Kidney (tissue), 22 donors: ENCODE measurements at places on chromosomes 3 and 15. TPM values are rescaled to one million over a fixed set of nuclear protein-coding genes. Genes with fewer than 3 reads are reported as not detected.

Gene PLA2G4D
- total RNA-seq = not detected

Gene DLL4
- 9.4 TPM for total RNA-seq

Gene TIPIN
- 7.5 TPM for total RNA-seq

Gene CPN2
- total RNA-seq = 0.72 TPM

Gene TM4SF1
- 173 TPM for total RNA-seq

DNA sequence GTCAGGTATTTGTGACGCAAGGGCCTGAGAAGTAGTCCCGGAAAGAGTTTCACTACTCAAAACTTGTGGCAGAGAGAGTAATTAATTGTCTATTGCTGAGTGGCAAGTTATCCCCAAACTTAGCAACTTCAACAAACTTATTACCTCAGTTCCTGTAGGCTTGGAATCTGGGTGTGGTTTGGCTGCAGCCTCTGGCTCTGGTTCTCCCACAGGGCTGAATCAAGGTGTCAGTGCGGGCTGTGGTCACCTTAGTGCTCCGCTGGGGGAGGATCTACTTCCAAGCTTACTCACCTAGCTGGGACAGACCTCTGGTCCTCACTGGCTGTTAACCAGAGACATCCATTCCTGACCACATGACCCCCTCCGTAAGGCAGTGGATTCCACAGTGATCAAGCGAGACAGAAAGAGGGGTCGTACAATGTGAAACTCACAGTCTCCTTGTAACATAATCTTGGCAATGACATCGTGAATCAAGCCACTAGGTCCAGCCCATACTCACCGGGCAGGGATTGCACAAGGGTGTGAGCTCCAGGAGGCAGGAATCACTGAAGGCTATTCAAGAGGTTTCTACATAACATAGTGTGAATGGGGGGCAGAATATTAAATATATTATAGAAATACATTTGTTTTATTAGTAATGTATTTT lies 138.3 kb downstream of the RYR3 start:
- peak; percentile 35 for DNase-seq
- H3K27me3 ChIP-seq = no peaks in the 10 kb centered on the region
- H3K36me3 ChIP-seq = no peaks in the 10 kb centered on the region
- no peak overlapping the region for H3K27ac ChIP-seq
- no peak overlapping the region for H3K4me3 ChIP-seq

DNA sequence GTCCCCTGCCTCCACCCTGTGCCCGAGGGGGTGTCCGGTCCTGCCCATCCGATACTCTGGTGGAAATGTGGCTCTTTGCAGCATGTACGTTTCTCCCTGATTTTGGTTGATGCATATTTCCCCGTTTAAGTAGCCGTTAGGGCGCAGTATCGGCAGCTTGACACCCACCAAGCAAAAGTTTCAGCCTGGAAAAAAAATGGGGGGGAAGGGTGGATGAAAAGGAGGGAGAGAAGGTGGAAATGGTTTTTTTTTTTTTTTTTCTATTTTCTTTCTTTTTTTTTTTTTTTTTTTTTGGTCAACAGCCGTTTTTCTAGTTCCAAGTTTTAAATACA lies 1.3 kb downstream of the RAP2B start:
- no peaks in the 10 kb centered on the region for H3K36me3 ChIP-seq
- H3K27ac ChIP-seq = peak overlapping the region; percentile 71
- DNase-seq = no peak
- peak overlapping the region; percentile 85 for H3K4me3 ChIP-seq

GRCh38 chr3:13142552-13143380 lies 69.5 kb upstream of the IQSEC1 start:
- H3K36me3 ChIP-seq = no peaks in the 10 kb centered on the region
- no peak overlapping the region for H3K27ac ChIP-seq
- H3K27me3 ChIP-seq = no peaks in the 10 kb centered on the region
- no peak for DNase-seq
- no peaks in the 10 kb centered on the region for H3K4me1 ChIP-seq
- no peak overlapping the region for H3K4me3 ChIP-seq

DNA sequence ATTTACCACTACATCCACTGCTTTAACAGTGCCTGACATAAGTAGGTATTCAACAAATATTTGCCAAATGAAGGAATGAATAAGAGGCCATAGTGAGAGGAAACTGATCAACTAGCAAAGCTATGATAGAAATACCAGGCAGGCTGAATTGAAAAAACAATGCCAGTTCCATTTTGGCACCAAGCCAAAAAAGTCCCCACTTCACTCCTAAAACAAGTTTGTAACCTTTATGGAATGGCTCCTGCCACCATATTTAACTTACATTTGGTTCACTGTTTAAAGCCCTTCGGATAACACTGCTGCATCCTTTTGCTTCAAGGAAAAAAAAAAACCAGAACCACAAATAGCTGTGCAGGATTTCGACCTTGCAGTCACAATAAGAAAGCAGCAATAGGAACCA lies 166.1 kb downstream of the FRMD5 start:
- no peaks in the 10 kb centered on the region for H3K4me1 ChIP-seq
- no peaks in the 10 kb centered on the region for H3K36me3 ChIP-seq
- no peak overlapping the region for H3K4me3 ChIP-seq
- no peaks in the 10 kb centered on the region for H3K27me3 ChIP-seq

DNA sequence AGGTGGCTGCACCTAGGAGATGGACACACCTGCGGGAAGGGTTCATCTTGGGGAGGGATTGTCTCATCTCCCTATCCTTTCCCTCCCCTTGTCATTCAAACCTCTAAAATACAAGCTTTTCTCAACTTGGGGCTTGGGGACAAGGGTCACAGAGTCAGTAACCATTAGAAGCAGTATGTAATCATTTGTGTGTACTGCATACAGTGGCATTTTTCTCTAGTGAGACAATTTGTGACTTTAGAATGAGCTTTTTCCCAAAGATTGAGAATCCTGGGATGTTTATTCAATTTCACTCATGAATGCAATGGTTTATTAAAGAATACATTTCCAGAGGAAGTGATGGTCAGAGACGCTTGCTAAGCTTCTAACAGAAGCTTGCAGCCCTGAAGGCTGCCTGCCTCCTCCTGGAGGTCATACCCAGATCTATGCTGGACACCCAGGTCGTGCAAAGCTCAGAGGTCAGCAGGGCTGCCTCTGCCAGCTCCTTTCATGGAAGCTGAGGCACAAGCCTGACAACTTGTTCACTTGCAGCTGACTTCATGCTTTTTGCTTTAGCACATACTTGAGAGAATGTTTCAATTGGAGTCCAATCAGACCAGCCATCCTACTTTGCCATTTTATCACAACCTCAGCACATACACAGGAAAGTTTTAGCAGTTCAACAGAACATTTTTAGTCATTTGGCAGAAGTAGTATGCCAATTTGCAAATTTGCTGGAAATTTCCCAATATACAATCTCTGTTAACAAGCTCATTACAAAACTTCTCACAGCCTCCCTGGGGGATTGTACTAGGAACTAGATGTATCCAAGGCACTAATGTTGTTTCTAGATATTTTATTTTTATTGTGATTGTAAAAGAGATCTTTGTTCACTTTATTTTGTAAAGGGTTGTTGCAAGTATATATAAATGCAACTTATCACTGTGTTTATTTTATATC lies 25.6 kb upstream of the ALDH1L1 start:
- no peak overlapping the region for H3K27ac ChIP-seq
- no peak overlapping the region for H3K4me3 ChIP-seq
- H3K4me1 ChIP-seq = no peaks in the 10 kb centered on the region
- no peak for DNase-seq

DNA sequence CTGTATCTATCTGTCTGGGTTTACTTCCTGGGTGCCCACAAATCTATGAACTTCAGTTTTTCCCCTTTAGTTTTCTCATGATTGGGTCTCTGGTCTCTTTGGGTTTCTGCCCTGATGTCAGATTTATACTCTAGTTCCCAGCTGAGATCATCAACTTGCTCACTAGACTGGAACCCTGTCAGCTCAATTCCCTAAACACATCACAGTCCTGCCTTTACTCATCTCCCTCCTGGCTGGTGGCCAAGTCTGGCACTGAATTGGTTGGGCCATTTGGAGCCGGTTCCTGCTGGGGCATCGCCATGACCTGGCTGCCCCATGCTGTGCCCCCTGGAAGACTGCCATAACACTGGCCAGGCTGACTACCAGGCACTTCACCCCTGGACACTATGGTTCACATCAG lies 345.3 kb downstream of the CHST2 start:
- no peaks in the 10 kb centered on the region for H3K27me3 ChIP-seq
- no peaks in the 10 kb centered on the region for H3K36me3 ChIP-seq
- H3K4me3 ChIP-seq = no peak overlapping the region
- no peak overlapping the region for H3K27ac ChIP-seq
- H3K4me1 ChIP-seq = no peaks in the 10 kb centered on the region
- DNase-seq = peak; percentile 30

DNA sequence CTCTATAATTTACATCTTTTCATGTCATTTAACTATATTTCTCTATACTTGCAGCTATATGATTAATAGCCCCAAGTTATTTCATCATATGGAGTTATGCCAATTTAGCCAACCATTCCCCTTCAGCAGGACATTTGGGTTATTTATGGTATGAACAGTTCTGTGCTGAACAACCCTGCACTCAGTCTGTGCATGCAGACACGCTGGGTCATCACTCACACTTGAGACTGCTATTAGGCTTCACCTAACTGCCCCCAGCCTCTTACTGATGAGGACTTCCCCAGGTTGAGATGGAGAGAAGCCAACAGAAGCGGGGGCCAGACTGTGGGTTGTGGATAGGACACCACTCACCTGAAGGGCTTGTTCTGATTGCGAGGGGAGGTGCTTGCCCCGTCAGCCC lies 7.3 kb downstream of the TADA3 start:
- peaks cover 12% of the 10 kb centered on the region for H3K36me3 ChIP-seq
- no peaks in the 10 kb centered on the region for H3K27me3 ChIP-seq
- peaks cover 13% of the 10 kb centered on the region for H3K4me1 ChIP-seq
- DNase-seq = no peak
- no peak overlapping the region for H3K4me3 ChIP-seq
- H3K27ac ChIP-seq = no peak overlapping the region

DNA sequence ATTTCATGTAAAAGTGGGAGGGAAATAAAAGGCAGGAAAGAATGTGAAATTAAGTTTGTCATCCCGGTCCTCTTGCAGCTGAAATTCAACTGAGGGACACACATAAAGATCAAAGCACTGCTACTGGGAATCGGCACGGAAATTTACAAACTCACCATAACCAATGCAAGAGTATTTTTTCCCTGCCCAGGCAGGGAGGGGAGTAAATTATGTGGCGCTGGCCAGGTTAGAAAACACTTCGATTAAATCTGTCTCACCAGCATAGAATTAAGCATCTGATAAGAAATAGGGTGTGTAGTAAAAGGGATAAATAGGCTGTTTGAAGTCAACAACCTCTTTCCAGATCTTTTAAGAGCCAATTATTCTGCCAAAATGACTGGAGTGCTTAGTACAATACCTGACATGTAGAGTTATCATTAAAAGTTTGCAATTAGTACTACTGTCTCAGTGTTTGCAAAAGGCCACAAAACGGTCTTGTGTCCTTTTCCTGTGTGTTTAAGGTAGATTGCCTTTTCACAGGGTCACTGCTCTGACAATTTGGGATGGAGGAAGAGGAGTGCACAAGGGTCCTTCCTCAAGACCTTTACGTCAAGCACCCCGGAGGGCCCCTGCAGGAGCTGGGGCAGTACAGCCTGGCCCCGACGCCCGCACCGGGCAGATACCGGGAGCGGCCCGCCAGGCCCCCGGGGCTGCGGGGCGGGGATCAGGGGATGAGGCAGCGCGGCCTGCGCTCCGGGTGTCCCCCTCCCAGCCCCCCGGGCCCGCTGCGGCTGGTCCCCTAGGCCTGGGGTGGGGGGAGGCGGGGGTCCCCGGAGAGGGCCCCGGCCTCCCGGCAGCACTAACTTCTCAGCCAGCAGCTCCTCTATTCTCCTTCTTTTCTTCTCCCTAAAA lies 651 bp downstream of the UBA3 start:
- peak; percentile 32 for DNase-seq
- H3K27ac ChIP-seq = peak overlapping the region; percentile 2
- H3K4me1 ChIP-seq = no peaks in the 10 kb centered on the region
- no peaks in the 10 kb centered on the region for H3K27me3 ChIP-seq

DNA sequence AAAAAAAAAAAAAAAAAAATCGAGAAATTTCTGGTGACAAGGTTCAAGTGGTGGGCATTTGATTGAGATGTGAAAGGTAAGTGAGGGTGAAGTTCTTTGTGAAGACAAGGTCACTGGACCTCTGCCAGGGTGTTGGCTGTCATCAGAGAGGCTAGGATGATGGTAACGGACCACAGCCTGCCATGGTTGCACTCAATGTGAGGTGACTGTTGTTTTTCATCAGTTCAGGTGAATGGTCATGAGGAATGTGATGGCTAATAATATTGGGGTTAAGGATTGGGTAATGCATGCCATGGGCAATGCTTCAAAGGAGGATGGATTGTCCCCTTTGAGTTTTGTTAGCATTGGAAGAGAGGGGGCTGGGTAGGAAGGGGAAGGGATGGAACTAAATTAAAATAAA lies 4.3 kb upstream of the ALPK3 start:
- no peak overlapping the region for H3K27ac ChIP-seq
- no peaks in the 10 kb centered on the region for H3K27me3 ChIP-seq
- peaks cover 7% of the 10 kb centered on the region for H3K4me1 ChIP-seq
- H3K4me3 ChIP-seq = no peak overlapping the region
- DNase-seq = no peak

GRCh38 chr3:177936721-177937120 lies 599.5 kb upstream of the KCNMB2 start:
- no peaks in the 10 kb centered on the region for H3K36me3 ChIP-seq
- H3K27ac ChIP-seq = no peak overlapping the region
- no peaks in the 10 kb centered on the region for H3K4me1 ChIP-seq
- no peak for DNase-seq
- H3K4me3 ChIP-seq = no peak overlapping the region

DNA sequence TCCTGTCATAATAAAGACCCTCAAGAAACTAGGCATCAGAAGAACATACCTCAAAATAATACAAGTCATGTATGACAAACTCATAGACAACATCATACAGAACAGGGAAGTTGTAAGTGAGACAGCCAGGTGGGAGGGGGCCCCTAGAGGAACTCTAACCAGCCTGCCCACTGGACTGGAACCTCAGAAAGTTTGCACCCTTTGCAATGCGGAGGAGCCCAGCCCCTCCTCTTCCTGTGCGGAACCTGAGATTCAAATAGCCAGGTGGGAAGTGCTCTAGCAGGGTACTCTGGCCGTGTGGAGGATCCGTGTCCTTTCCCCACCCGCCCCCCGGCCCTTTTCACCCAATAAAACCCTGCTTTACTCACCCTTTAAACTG lies 387.0 kb upstream of the CBLB start:
- H3K36me3 ChIP-seq = no peaks in the 10 kb centered on the region
- H3K4me1 ChIP-seq = no peaks in the 10 kb centered on the region
- H3K27ac ChIP-seq = no peak overlapping the region
- H3K4me3 ChIP-seq = no peak overlapping the region
- H3K27me3 ChIP-seq = no peaks in the 10 kb centered on the region

DNA sequence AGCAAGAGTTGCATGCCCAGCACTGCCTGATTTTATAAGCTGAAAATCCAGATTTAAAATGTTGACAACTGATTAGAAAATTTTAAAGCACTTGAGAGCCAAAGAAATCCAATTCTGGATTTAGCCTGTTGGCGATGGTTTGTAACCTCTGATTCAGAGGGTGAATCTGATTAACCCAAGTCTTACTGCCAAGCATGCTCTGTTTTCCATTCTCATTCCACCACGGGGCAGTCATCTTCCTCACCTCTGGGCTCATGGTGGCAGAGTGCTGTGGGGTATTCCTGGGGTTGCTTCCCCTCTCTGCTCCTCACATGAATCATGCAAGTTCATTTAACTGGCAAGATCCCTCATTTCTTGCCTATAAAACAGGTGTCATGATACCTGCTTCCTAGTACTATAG lies 342.2 kb downstream of the EPHB1 start:
- DNase-seq = no peak
- no peaks in the 10 kb centered on the region for H3K36me3 ChIP-seq
- H3K4me1 ChIP-seq = no peaks in the 10 kb centered on the region
- no peak overlapping the region for H3K27ac ChIP-seq

GRCh38 chr15:46946953-46947352 lies 770.4 kb upstream of the SEMA6D start:
- H3K4me3 ChIP-seq = no peak overlapping the region
- no peaks in the 10 kb centered on the region for H3K27me3 ChIP-seq
- no peaks in the 10 kb centered on the region for H3K4me1 ChIP-seq
- no peak for DNase-seq
- no peaks in the 10 kb centered on the region for H3K36me3 ChIP-seq
